ENCODE measurements at places on chromosomes 4 and X.

- DNase-seq, result no peak
Measured at GRCh38 chr4:37825968-37826294, 555 bp upstream of the PGM2 start.

GRCh38 chrX:107721318-107721717, 54.3 kb downstream of the TSC22D3 start:
- no peak for DNase-seq

DNA sequence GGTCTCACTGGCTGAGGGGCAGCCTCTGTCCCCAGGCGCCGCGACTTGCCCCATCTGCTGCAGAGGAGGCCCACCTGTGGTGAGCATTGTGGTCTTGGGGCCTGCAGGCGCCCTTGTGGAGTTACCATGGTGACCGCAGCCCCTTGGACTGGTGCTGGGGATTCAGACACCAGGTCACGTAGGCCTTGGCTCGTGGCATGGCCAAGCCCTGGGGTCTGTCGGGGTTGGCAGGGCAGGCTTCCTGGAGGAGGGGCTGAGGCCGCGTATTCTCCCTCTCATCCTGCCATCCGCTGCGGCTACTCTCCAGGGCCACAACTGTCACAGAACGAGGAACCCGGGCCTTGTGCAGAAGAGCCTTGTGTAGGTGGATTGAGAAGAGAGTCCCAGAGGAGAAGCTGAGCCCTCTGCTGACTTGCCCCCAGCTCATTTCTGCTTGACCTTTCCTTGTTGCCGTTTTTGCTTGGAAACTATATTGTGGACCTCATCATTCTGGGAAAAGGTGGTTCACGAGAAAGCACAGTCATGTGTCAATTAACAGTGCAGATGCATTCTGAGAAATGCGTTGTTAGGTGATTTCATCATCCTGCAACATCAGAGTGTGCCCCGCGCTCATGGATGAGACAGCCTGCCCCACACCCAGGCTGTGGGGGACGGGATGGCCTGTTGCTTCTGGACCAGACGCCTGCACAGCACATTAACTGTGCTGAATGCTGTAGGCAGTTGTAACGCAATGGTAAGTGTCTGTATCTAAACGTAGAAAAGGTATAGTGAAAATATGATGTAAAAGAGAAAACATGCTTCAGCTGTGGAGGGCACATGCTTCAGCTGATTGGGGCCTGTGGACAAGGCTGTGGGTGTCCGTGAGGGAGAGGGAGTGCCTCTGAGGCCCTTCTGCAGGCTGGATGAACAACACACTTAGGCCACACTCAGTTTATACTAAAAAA, 38.5 kb downstream of the TRMT44 start:
- DNase-seq, result no peak

GRCh38 chr4:163624727-163625126, 130.2 kb downstream of the TMA16 start:
- DNase-seq, result no peak

DNA sequence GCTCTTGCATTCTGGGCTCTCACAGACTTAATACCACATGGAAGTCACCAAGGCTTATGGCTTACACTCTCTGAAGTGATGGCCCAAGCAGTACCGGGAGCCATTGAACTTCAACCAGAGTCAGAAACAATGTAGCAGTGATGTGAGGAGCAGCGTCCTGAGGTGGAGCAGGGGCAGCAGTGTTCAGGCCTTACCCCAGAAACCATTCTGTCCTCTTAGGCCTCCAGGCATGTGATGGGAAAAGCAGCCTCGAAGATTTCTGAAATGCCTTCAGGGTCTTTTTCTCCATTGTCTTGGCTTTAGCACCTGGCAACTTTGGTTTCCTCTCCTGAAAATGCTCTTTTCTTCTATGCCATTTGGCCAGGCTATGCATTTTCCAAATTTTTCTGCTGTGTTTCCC, 22.8 kb upstream of the PIN4 start:
- DNase-seq, result no peak

- no peak for DNase-seq
Measured at GRCh38 chrX:40938423-40938822, 146.8 kb upstream of the USP9X start.

DNA sequence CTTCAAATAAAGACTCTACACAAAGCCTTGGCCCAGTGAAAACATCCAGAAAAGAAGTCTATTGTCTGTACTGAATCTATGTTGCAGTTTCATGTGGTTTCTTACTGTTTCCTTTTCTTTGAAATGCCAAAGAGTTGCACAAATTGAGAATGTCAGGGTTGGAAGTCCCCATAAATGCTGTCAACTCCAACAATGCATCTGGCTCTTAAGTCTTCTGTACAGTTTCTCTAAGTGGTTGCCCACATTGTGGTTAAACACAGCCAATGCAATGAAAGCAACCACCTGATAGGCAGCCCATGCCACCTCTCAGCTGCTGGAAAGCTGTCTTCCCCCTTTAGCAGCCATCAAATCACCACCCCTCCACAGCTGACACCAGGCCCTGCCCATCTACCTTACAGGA, 67.2 kb upstream of the C1GALT1C1 start:
- DNase-seq, result no peak

DNA sequence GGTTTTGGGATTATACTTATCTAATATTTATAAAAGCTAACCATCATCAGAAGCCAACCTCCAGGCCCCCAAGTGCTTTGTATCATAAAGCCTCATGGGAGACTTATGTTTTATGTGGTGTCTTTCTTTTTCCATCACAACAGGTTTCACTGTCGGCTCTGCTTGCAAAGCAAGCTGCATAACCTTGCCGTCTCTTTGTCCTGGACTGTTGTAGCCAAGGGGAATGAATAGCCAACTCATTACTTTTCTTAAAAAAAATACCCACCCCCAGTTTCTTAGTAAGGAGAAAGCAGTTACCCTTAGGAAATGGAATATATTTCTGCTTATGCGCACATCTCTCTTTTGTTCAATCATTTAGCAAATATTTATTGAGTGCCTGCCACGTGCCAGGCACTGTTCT, 40.7 kb downstream of the FAM184B start:
- no peak for DNase-seq

DNA sequence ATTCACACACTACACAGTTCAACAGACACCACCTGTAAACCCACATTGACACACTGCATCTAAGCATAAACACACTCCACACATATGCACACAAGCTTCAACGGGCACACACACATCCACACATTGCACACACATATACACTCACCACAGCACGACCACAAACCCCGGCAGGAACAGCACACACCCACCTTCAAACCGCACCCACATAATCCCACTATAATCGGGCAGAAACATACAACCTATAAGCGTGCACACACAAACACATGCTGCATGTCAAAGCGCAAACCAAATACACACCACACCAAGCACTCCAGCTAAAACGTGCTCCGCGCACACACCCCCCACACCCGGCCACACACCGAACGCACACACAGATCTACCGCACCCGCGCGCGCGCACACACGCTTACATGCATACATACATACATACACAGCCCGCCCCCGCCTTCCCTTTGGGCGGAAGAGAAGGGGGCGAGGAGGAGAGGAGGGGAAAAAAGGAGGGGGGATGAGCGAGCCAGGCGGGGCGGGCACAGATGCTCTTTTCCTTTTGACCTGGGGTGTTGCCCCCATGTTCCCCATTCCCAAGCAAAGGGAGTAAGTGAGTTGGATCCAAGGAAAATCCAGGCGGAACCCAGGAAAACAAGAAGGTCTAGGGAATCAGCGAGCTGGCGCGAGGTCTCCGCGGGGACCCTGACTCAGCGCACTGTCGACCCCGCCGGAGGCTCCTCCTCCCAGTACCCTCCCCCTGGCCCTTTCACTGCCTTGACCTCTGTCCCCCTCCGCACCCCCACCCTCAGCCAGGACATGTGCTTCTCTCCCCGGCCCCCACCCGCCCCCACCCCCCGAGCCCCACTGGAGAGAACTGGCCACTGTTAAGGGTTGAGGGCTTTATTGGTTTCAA, 9.9 kb downstream of the ARHGAP36 start:
- no peak for DNase-seq

GRCh38 chr4:119816473-119816872, 187.9 kb upstream of the PDE5A start:
- DNase-seq, result no peak
